Hepatocyte (in vitro differentiated cells): ENCODE measurements at places on chromosomes 3 and 15. TPM values are rescaled to one million over a fixed set of nuclear protein-coding genes. Genes with fewer than 3 reads are reported as not detected.

DNA sequence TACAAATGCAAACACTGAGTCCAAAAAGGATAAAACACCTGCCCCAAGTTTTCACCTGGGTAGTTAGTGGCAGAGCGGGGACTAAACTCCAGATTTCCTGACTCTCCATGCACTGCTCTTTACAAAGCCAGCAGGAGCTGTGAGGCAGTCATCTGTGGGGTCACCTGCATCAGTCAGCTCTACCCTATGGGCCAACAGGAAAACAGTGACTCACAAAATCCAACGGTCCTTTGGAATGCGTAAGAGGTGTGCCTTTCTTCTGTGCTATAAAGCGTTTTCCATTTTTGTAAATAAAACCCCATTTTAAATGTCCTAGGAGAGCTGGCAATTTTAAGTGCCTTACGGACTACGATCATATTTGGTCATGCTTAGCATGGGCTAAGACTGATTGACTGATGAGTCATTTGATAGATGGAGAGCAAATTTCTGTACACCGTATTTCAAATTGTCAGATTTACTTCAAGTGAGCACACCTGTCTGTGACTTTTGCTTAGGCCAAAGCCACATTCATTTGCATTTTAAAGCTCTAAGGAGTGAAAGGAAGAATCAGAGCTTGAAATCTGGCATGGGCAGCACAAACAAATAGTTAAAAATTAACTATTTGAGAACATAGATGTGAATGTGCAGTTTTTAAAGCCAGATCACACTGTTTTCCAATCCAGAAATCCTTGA, 4.4 kb upstream of the COL8A1 start:
- no peak for DNase-seq

DNA sequence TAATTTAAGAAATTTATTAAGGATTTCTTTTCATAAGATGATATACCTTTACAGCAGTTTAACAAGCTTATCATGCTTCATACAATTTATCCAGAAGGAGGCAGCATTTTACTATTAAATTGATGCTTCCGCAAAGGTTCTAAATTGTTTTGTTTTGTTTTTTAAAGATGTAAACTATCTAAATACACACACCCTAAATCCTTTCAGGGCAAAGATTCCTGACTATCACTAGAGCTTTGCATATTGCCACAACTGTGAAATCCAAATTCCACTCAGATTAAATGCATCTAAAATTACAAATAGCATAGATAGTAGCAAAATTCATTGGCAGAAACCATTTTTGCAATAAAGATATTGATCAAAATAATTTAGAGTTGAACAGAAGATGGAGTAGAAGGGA, 44.5 kb upstream of the CCNL1 start:
- DNase-seq, result peak; percentile 40

The ROBO1 gene
- total RNA-seq, result 44.3 and 50.1 TPM in 2 replicates

DNA sequence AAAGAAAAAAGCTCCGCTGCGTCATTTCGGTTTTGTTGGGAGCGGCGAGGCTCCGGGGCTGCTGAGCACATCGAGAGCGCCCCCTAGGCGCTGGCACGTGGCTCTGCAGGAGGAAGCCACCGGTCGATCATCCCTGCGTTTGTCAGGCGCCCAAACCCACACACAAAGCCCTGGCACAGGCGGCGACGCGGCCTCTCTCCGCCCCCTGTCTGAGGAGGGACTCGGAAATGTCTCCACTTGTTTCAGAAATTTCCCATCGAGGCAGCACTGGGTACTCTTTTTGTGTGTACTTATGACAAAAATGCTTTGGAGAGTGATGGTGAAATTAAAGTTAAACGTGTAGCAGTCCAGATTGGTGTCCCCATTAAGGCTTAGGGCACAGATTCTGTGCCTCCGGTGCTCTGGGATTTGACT, 407.3 kb upstream of the ONECUT1 start:
- peak; percentile 83 for DNase-seq

DNA sequence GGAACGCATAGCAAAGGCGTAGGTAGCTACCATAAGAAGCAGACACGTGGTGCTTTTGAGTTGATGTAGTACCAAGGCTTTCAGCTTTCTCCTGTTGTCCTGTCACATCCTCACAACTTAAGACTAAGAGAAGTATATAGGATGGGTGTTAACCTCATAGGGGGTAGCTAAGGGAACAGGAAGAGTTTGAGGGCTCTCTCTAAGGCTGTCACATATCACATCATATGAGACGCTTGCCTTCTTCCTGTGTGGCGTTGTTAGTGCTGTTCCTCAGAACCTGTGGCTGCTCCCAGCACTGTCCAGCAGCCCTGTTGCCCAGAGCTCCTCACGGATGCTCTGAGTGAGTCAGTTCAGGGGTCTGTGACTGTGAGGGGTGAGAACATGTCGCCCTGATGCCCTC, 14.7 kb downstream of the DHX30 start:
- DNase-seq, result no peak

The LDHAL6B gene
- not detected in 2 replicates for total RNA-seq

GRCh38 chr3:112982710-112983109, 7.8 kb upstream of the CD200R1 start:
- DNase-seq, result no peak

- no peak for DNase-seq
Measured at GRCh38 chr3:51683566-51683965, 12.5 kb downstream of the TEX264 start.

- peak; percentile 7 for DNase-seq
Measured at GRCh38 chr3:179852142-179852905, 184.4 kb downstream of the PEX5L start.

- DNase-seq, result no peak
Measured at GRCh38 chr3:55645422-55645821, 158.3 kb upstream of the WNT5A start.

DNA sequence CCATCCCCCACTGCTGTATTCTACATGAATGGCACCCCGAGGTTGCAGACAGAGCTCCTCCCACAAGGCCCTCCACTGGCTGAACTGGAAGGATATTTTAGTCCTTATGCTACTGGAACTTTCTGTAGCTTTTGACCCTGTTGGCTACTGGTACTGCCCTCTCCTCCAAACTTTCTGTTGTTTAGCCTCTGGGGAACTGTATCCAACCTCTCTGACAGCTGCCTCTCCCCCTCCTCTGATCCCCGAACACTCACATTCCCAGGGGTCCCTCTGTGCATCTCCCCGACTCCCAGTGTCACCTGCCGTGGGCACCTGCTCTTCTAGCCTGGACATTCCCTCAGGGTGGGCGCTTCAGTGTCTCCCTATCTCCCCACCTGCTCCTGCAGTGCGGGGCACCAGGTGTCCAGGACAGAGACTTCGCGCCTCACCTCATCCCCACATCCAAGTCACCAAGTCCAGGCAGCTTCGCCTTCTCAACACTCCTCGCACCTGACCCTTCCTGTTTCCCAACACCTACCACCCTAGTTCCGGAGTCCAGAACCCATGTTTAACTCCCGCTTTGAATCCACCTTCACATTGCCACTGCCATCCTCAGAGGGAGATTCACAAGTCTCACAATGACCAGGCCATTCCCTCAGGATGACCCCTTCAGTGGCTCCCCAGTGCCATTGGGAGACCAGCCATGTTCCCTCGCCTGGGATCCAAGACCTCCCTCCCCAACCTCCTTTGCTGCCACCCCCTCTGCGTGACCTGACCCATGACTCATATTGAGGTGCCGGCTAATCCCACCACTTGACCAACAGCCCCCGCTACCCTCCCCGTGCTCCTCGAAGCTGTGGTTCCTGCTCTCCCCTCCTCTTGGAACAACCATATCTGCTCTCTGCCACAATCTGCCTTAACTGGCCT, 34.2 kb downstream of the BDH1 start:
- DNase-seq, result no peak

The TMEM207 gene
- total RNA-seq, result 2.1 and 2.9 TPM in 2 replicates

DNA sequence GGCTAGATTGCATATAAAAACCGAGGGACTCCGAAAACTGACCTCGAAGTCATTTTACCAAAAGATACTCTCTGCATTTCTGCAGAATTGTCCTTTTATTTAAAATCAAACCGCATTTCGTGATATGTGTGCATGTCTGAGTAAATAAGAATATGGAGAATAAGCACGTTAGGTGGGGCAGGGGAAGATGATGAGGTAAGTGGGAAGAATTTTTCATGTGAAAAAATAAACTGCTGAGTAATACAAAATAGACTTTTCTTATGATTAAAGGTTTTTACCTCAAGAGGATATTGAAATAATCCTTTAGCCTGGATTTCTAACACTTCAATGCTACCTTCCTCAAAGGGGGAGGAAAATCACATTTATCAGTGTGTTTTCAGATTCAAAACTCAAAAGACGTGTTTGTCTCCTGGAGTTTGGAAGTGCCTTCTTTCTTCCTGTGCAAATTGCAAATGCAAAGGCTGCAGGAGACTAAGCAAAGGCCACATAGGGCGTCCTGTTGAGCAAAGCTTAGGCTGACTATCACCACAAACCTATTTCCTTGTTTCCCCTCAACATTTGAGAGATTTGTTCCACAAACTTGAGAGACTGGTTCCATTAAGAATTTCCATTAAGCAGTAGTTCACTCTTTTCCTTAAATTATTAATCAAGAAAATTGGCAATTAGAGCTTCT, 813.5 kb downstream of the MCTP2 start:
- DNase-seq, result no peak

DNA sequence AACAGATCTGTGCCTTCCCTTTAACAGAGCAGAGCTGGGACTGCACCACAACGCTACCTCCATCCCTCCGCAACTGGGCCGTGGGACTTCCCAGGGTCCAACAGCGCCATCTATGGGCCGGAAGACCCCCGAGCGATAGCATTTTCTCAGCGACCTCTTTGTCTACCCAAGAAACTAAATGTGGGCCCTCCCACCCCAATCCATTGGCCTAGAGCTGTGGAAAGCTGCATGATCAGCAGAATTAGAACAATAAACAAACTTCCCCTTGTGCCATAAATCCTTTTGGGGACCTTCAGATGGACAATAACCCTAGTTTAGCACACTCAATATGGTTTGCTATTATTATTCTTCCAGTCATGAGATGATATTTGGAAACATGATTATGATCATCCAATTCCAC, 74.8 kb upstream of the NTRK3 start:
- DNase-seq, result peak; percentile 75

DNA sequence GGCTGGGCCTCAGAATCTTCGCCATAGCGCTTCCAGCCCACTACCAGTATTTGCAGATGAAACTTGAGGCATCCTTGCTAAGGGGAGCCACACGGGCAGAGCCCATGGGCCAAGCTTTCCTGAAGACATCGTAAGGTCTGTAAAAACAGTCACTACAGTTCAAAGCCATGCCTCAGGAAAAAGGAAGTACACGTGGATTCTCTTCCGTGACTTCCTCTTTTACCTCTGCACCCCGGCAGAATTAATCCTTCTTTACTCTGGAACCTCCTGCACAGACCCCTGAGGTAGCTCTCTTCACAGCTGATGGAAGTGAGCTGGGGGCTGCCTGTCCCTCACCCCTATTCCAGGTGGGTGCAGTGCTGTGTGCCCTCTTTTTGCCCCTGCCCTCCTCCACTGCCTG, 129.2 kb downstream of the CHDH start:
- no peak for DNase-seq

- DNase-seq, result no peak
Measured at GRCh38 chr3:114760679-114761078, 386.4 kb downstream of the ZBTB20 start.

DNA sequence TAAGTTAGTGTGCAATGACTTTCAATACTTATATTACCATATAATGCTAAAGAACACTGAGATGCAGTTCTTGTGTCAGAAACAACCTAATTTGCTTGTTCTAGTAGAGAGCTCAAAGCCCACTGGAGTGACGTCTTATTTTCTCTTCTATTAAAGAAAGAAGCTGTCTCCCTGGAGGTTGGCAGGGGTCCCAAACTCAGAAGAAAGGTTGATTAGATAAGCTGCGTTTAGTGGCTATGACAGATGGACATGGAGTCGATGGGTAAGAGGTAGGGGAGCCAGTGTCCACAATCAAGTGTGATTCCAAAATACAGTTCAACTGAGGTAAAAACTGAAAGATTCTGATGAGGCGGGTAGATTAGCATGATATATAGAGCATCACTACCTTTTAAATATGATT, 363.6 kb downstream of the NLGN1 start:
- no peak for DNase-seq

DNA sequence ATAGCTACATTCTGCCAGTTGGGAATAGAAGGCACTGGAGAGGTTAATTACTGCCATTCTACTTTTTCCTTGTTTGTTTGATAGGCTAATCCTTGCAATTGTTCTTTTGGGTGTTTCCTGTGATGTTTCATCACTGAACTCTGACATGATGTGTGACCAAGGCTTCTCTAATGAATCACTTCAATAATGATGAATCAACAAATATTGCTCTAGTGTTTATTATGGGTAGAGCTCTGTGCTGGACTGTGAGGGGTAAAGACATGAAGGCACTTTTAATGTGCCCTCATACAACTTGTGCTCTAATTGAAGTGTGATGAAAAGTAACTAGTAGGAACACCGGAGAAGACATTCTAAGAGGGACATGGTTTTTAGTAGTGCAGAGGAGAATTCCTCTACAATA, 233.6 kb downstream of the WDR72 start:
- no peak for DNase-seq

The SAXO2 gene
- 0.64 and 2.3 TPM in 2 replicates for total RNA-seq

The RASA2 gene
- total RNA-seq, result 12.6 and 13.2 TPM in 2 replicates

DNA sequence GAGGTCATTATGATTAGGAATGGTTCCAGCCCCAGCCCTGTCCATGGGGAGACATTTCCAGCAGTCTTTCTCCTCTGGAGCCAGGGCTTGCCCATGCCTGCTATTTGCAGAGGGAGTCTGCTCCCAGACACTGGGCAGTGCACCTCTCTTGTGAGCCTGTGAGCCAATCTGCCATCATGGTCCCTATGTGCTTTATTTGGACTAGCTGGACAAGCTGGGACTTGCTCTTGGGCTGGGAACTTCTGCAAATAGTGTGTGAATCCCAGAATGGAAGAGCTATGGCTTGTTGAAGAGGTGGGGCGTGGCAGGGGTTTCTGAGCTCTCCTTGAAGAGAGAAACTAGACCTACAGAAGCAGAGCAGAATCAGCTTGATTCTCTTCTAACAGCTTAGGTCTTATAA, 53.7 kb upstream of the KY start:
- no peak for DNase-seq

The ARHGAP31 gene
- 6.4 and 7.3 TPM in 2 replicates for total RNA-seq

The PDIA3 gene
- 433 and 496 TPM in 2 replicates for total RNA-seq

The LRRC15 gene
- not detected in 2 replicates for total RNA-seq

DNA sequence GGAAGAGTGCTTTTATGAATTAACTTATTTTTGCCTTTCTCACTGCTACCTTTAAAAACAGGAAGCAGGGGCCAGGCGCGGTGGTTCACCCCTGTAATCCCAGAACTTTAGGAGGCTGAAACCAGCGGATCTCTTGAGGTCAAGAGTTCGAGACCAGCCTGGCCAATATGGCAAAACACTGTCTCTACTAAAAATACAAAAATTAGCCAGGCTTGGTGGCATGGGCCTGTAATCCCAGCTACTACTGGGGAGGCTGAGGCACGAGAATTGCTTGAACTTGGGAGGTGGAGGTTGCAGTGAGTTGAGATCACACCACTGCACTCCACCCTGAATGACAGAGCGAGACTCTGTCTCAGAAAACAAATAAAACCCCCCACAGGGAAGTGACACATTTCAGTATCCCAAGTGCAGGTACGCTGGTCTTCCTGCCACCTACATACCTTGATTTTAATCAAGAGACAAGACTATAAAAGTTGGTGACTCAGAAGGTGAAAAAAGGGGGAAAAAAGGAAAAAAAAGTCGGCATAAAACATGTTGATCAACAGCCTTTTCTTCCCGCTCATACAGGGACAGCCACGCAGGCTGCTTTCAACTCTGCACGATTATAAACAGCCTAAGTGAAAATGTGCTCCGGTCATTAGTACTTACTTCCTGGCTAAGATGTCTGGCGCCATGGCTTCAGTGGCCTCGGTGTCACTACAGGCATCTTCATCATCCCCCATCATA, 18.8 kb downstream of the PPP1R2 start:
- no peak for DNase-seq
